ENCODE measurements at places on chromosomes 5 and 9. TPM values are rescaled to one million over a fixed set of nuclear protein-coding genes. Genes with fewer than 3 reads are reported as not detected.
A peak's percentile ranks its signal among the peaks of the same experiment; 100 is the strongest.

DNA sequence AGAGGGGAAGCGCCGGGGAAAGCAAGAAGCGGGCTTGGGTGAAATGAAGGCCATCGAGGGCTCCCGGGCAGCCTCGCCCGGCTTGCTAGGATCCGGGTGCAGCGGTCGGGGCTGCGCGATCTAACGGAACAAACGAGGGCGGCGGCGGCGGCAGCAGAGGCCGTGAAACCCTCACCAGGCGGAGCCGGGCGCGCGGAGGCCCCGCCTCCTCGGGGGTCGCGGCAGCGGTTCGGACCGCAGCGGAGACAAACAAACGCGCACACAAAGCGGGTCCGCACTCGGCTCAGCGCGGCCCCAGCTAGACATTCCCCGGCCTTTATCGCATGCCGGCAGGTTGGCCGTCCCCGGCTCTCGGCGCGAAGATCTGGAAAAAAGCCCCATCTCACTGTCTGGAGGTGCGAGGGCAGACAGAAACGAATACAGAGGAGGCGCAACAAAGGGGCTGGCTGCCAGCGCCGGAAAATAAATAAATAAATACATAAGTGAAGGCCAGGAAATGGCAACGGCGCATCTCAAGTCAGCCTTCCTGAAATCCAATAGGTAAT, 10.5 kb upstream of the TRIM36 start:
- peaks cover 20% of the 10 kb centered on the region for H3K4me1 ChIP-seq
- peak overlapping the region; percentile 62 for H3K4me3 ChIP-seq
- peak; percentile 75 for DNase-seq
- peaks cover 47% of the 10 kb centered on the region for H3K27me3 ChIP-seq
- H3K27ac ChIP-seq = no peak overlapping the region

- no peak overlapping the region for H3K4me3 ChIP-seq
- no peaks in the 10 kb centered on the region for H3K4me1 ChIP-seq
- H3K36me3 ChIP-seq = no peaks in the 10 kb centered on the region
- H3K27ac ChIP-seq = no peak overlapping the region
Observed at GRCh38 chr5:33228149-33228548, 212.6 kb upstream of the TARS1 start.

DNA sequence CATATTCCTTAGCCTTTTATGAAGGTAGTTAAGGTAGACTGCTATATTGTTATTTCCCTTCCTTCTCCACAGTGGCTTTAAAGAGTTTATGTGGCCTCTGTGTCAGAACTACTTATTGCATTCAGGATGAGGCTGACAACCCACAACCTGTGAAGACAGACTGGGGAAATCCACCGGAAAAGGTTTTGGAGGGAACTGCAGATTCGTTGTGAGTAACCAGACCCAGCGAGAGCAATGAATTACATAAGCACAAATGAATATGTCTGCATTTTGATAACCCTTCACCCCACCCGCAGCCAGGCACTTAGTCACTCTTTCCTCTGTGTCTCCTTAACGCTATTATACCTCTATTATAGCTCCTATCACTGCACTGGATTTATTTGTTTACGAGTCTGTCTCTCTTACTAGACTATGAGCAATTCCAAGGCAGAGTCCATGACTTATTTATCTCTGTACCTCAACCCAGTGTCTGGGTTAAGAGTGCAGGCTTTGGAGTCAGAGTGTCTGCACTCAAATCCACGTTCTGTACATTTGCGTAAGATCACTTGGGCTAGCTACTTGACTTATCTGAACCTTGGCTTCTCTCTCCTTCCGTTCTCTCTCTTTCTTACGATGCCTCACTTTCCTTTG, 19.2 kb downstream of the KCTD16 start:
- H3K4me3 ChIP-seq = no peak overlapping the region
- H3K4me1 ChIP-seq = peaks cover 5% of the 10 kb centered on the region

Gene DMRT3
- total RNA-seq = not detected

GRCh38 chr9:123149067-123149466, 115.6 kb downstream of the GPR21 start:
- H3K27ac ChIP-seq = no peak overlapping the region
- H3K27me3 ChIP-seq = no peaks in the 10 kb centered on the region
- H3K4me3 ChIP-seq = no peak overlapping the region

DNA sequence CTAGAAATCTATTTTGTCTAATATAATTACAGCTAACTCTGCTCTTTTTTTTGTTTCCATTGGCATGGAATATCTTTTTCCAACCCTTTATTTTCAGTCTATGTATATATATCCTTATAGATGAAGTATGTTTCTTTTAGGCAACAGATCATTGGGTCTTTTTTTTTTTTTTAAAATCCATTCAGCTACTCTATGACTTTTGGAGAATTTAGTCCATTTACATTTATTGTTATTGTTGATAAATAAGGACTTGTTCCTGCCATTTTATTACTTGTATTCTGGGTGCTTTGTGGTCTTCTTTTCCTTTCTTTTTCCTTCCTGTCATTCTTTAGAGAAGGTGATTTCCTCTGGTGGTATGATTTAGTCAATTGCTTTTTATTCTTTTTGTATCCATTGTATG, 296.8 kb downstream of the SMARCA2 start:
- no peaks in the 10 kb centered on the region for H3K36me3 ChIP-seq
- H3K4me1 ChIP-seq = no peaks in the 10 kb centered on the region
- no peak for DNase-seq
- H3K27ac ChIP-seq = no peak overlapping the region
- H3K4me3 ChIP-seq = no peak overlapping the region
- no peaks in the 10 kb centered on the region for H3K27me3 ChIP-seq

Gene PTPN3
- total RNA-seq = 12.7 TPM

GRCh38 chr5:27414099-27414498, 375.7 kb upstream of the CDH9 start:
- H3K36me3 ChIP-seq = no peaks in the 10 kb centered on the region
- H3K4me3 ChIP-seq = no peak overlapping the region
- no peaks in the 10 kb centered on the region for H3K27me3 ChIP-seq
- no peak for DNase-seq
- no peak overlapping the region for H3K27ac ChIP-seq

Gene PDE6A
- not detected for total RNA-seq

Gene LCP2
- 27.1 TPM for total RNA-seq

- H3K4me1 ChIP-seq = peaks cover 12% of the 10 kb centered on the region
- H3K27ac ChIP-seq = no peak overlapping the region
- no peaks in the 10 kb centered on the region for H3K36me3 ChIP-seq
- peaks cover 13% of the 10 kb centered on the region for H3K27me3 ChIP-seq
Observed at GRCh38 chr5:979100-979817, 29.3 kb upstream of the NKD2 start.

DNA sequence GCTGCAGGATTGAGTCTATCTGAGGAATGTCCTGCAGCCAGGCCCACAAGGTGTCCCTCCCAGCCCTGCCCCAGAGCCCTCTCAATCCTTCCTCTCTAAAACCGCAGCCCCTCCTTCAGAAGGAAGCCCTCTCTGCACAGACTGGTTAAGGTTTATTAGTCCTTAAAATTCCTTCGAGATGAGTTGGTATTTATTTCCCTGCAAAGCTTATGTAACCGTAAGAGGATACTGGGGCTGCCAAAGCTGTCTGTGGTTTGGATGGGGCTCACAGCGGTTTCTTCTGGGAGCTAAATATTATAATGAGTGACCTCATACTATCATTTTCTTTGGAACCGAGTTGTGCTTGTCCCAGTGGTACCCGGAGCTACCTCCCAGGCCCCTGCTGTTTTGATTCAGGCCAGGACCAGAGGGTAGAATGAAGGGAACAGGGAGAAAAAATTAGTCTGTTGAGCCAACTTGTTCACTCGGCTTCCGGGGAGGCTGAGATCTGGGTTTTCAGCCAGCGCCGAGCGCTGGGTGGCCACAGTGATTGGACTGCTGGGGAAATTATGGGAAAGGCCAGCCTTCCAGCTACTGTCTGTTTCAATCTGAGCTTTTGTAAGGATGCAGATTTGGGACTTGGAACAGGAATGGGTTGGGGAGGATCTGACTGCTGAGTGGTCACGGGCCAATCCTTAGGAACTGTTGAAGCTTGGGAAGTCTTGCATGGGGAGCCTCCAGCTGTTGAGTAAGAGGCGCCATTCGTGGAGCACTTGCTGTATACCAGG, 107.5 kb downstream of the NDFIP1 start:
- no peak overlapping the region for H3K4me3 ChIP-seq
- no peaks in the 10 kb centered on the region for H3K36me3 ChIP-seq
- DNase-seq = no peak
- no peaks in the 10 kb centered on the region for H3K27me3 ChIP-seq

GRCh38 chr5:180865981-180866695, 5.1 kb upstream of the ZFP62 start:
- H3K27me3 ChIP-seq = no peaks in the 10 kb centered on the region
- DNase-seq = no peak
- peaks cover 5% of the 10 kb centered on the region for H3K4me1 ChIP-seq
- no peaks in the 10 kb centered on the region for H3K36me3 ChIP-seq
- H3K27ac ChIP-seq = no peak overlapping the region
- no peak overlapping the region for H3K4me3 ChIP-seq

GRCh38 chr5:52906845-52907244, 82.3 kb upstream of the ITGA2 start:
- H3K4me3 ChIP-seq = no peak overlapping the region
- no peak overlapping the region for H3K27ac ChIP-seq
- peaks cover 5% of the 10 kb centered on the region for H3K36me3 ChIP-seq
- H3K27me3 ChIP-seq = no peaks in the 10 kb centered on the region
- DNase-seq = no peak

DNA sequence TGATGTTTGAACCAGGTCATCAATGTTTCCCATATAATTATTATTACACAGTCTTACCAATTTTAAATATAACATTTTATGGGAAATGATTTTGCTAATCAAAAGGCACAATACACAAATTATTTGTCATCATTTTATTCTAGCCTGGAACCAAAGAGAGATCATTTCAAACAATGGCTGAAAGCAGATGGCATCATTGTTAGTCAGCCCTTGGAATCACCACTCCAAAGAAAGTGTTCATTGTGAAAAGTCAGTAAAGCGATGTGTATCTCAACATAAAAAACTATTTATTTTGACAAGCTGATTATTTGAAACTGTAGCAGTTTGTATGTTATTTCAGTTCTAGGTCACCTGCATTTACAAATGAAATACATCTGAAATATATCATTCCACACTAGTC, 1068.7 kb downstream of the CDH12 start:
- H3K36me3 ChIP-seq = no peaks in the 10 kb centered on the region
- no peak overlapping the region for H3K27ac ChIP-seq
- DNase-seq = no peak

DNA sequence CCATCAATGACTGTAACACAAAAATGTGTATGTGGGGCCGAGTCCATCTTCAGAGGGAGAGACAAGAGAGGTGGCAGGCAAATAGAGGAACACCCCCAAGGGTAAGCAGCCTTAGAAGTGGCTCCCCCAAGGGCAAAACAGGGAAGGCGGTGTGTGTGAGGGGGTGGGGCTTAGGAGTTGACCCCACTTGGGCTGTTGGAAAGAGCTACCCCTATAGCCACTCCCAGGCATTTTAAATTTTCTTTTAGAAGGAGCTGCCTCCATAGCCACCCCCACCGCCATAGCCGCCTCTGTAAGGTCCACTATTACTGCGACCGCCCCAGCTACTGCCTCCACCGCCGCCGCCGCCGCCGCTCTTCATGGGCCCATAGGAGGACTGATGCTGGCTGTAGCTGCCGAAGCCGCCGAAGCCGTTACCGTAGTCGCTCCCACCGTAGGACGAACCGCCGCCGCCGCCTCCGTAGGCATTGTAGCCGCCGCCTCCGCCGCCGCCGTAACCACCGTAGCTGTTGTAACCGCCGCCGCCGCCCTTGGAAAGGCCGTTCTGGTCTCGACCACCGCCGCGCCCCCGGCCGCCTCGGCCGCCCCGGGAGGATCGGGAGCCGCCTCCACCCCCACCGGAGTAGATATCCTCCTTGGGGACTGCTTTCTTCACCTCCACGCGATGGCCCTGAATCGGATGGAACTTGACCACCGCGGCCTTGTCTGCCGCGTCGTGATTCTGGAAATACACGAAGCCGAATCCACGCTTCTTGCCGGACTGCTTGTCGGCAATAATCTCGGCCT, 1.1 kb downstream of the HNRNPA0 start:
- H3K27me3 ChIP-seq = no peaks in the 10 kb centered on the region
- H3K4me1 ChIP-seq = peaks cover 32% of the 10 kb centered on the region
- peak overlapping the region; percentile 68 for H3K4me3 ChIP-seq

DNA sequence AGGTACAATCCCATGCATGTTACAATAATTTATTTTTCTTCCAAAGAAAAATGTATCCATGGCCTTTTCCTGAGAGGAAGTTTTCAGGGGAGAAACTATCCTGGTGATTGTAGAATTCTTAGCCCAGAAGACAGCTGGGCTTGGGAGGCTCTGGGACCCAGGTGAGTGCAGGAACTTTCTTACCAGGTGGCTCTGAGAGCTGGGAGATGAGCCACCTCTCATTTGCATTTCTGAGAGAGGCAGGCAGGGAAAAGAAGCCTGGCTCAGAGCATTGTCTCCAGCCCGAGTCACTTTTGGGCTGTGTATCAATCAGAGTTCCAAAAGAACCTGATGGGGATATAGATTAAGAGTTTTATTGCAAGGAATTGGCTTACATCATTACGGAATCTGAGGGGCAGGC, 52.7 kb downstream of the ALG2 start:
- no peaks in the 10 kb centered on the region for H3K27me3 ChIP-seq
- no peak overlapping the region for H3K27ac ChIP-seq
- no peak for DNase-seq
- no peak overlapping the region for H3K4me3 ChIP-seq
- H3K36me3 ChIP-seq = no peaks in the 10 kb centered on the region
- peaks cover 2% of the 10 kb centered on the region for H3K4me1 ChIP-seq

Gene GLRA1
- not detected for total RNA-seq

Gene TLR4
- 1.3 TPM for total RNA-seq

Gene ACOT12
- not detected for total RNA-seq

DNA sequence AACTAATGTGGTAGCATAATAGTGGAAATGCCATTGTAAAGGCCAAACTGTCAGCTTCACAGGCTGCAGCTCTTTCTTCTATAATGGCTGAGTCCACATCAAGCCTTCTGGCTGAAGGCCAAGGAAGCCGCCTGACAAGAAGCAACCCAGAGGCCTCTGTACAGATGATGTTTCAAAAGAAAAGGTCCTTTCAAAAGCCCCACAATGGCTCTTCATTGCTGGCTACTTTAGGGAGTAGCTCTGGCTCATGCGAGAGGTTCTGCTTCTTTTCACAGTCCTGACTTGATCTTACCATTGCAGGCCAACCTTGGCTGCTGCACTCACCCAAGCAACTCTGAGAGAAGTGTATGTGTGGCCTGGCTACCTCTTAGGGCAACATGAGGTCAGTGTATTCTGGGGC, 54.5 kb upstream of the EQTN start:
- H3K27me3 ChIP-seq = no peaks in the 10 kb centered on the region
- no peaks in the 10 kb centered on the region for H3K36me3 ChIP-seq
- H3K27ac ChIP-seq = peak overlapping the region; percentile 54
- no peak for DNase-seq
- H3K4me1 ChIP-seq = peaks cover 54% of the 10 kb centered on the region
- H3K4me3 ChIP-seq = no peak overlapping the region

GRCh38 chr5:67014957-67015400, 181.6 kb downstream of the CD180 start:
- peak overlapping the region; percentile 76 for H3K27ac ChIP-seq
- DNase-seq = peak; percentile 53
- no peaks in the 10 kb centered on the region for H3K27me3 ChIP-seq
- no peaks in the 10 kb centered on the region for H3K36me3 ChIP-seq

- no peaks in the 10 kb centered on the region for H3K36me3 ChIP-seq
- no peak for DNase-seq
- no peaks in the 10 kb centered on the region for H3K4me1 ChIP-seq
- no peak overlapping the region for H3K27ac ChIP-seq
- H3K27me3 ChIP-seq = no peaks in the 10 kb centered on the region
Observed at GRCh38 chr5:123763201-123763600, 251.2 kb downstream of the CSNK1G3 start.

Gene ANKRD33B
- total RNA-seq = 2.8 TPM

Gene SOX30
- total RNA-seq = not detected
